Left hindlimb (tissue), 1 donor: ENCODE measurements at places on chromosomes 1 and 21.

- no peak for DNase-seq
These were observed 10.7 kb upstream of the BSDC1 start for GRCh38 chr1:32404946-32405345.

GRCh38 chr1:171226747-171227370 lies 21.4 kb upstream of the FMO1 start:
- DNase-seq = peak; percentile 55

DNA sequence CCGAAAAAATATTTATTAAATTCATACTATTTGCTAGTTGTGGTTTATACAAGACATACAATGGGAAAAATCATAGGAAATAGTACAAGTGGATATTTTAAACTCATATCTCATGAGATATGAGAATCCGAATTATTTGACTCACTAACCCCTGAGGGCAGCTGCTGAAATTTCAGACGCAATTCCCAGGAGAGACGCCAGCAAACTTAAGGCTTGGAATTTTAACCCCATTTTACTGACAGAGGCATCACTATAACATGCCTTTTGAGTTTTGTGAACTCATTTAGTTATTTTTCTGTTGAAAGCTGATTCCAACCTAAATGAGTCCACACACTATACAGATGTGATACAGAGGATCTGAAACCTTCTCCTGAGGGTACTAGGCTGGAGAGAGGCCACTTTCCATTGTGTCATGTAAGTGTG lies 5.9 kb upstream of the MROH9 start:
- DNase-seq = no peak

GRCh38 chr1:69827732-69828131 lies 260.0 kb downstream of the LRRC7 start:
- DNase-seq = no peak

DNA sequence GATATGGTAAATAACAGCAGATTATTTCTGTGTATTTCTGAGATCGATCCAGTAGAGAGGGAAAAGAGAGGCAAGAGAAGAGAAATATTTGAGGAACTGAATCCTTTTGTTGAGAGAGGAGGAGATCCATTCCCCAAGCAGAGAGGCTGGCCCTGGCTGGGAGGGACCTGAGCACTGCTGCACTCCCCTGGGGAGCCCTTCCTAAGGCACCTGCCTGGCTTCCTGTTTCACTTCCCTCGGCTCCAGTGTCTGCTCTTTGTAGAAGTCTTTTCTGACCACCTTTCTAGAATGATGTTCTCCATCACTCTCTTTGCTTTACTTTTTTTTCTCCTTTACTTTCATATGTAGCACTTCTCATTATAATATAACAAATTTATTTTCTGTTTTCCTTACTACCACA lies 42.3 kb upstream of the SLC6A9 start:
- no peak for DNase-seq

- DNase-seq = no peak
These were observed 145.3 kb downstream of the DYRK1A start for GRCh38 chr21:37511848-37512247.

DNA sequence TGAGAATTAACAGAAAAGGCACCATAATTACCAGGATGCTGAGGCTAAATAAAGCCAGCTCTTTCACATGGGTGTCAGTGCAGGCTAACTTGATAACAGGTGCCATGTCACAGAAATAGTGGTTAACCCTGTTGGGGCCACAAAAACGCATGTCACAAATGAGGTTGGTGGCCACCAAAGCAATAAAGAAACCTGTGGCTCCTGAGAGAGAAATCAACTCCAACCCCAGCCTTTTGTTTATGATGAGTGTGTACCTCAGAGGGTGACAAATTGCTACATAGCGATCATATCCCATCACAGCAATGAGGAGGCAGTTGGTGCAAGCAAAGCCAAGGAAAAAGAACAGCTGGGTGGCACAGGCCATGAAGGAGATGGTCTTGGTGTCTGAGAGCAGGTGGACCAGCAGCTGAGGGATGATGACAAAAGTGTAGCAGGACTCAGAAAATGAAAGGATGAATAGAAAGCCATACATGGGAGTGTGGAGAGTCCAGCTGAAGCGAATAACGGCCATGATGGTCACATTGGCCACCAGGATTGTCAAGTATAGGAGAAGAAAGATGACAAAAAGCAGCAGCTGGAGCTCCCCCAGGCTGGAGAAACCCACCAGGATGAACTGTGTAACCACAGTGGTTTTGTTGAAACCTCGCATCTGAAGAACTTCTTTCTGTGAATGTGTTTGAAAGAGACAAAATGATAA lies at the start of gene OR10T2:
OR10T2 (minus strand) TSS at position 649 of the 697 bp plus-strand sequence; CDS start at position 649, 0 bp downstream.
- DNase-seq = no peak

- DNase-seq = no peak
These were observed 88.8 kb downstream of the MAST2 start for GRCh38 chr1:45892068-45892785.

GRCh38 chr1:208595745-208596144 lies 351.6 kb upstream of the PLXNA2 start:
- no peak for DNase-seq

- no peak for DNase-seq
These were observed 32.6 kb downstream of the PDPN start for GRCh38 chr1:13616234-13616633.

GRCh38 chr1:30255111-30255724 lies 468.2 kb downstream of the MATN1 start:
- DNase-seq = no peak

GRCh38 chr1:177442584-177442983 lies 271.8 kb downstream of the BRINP2 start:
- DNase-seq = no peak

GRCh38 chr1:192358402-192358801 lies 41.6 kb downstream of the RGS21 start:
- DNase-seq = no peak

- no peak for DNase-seq
These were observed 2.8 kb downstream of the HES2 start for GRCh38 chr1:6416906-6417305.

GRCh38 chr1:237779356-237779755 lies 111.4 kb downstream of the ZP4 start:
- no peak for DNase-seq

DNA sequence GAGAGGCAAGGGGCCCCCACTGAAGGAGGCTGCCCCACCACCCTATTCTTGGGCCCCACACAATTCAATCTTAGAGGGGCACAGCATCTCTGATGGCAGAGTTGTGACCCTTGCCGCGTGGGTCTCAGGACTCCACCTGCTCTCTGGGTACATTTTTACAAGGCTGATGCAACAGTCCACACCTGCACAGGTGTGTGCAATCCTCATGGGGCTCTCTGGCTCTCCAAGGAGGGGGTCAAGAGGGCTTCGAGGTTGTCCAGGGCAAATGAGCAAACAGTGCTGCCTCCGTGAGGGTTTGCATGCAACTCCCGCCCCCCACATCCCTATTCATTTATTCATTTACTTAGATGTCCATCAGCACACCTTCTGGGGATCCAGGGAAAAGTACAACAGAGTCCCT lies 81.6 kb upstream of the IFFO2 start:
- DNase-seq = no peak

- DNase-seq = no peak
These were observed 204.1 kb downstream of the FMN2 start for GRCh38 chr1:240295811-240296210.

DNA sequence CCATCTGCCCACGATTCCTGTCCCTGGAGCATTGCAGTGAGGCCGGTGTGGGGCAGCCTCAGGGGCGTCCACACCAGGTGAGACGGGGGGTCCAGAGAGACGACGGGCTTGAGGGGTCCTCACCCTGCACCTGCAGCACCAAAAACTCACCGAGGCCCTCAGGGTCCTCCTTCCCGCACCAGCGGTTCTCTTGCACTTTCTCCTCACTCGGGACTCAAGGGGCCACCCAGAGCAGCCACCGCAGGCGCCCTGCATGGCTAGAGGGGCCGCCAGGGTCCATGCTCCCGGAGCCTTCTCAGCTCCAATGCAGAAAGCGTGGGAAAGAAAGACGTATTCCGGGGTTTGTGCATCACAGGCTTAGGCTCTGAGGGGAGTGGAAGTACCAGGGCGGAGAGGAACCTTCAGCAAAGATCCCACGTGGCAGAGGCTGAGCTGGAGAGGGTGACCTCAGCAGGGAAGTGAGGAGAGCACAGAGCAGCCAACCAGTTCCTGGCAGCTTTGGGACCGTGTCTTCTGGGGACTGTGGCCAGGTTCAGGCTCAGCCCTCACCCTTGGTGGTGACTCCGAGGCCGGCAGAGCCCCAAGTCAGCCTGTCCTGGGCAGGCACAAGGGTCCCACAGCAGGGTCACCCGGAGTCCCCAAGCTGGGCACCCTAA lies 19.5 kb upstream of the COL6A2 start:
- no peak for DNase-seq

DNA sequence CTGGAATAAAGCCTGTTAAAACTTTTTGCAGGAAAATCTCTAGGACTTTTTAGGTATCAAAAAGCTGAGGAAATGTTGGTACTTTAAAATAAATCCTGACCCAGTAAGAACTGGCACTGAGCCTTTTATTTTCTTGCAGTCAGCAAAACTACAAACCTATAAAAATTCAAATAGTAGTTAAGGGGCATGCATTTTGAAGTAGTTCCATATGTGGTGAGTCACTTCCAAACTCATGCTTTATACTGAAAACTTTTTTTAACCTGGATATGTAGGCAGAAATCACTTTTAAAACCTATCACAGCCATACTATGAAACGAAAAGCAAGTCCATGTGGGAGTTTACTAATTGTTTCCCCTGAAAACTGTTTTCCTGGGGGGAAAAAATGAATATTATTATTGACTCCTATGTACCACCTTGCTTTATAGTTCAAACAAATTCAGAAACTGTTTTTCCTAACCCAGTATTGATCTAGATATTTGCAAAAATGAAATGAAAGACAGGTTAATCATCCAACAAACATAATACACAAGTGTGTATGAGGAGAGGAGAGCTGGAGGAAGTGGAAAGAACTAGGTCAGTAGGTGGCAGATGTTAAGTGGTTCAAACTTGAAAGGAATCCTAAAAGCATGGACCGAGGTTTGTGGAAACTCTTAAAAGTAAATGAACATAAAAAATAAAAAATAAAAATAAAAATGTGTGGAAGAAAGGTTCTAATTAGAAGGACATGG lies 30.5 kb downstream of the NRIP1 start:
- no peak for DNase-seq

GRCh38 chr1:175564723-175565122 lies 178.7 kb downstream of the TNR start:
- DNase-seq = no peak

DNA sequence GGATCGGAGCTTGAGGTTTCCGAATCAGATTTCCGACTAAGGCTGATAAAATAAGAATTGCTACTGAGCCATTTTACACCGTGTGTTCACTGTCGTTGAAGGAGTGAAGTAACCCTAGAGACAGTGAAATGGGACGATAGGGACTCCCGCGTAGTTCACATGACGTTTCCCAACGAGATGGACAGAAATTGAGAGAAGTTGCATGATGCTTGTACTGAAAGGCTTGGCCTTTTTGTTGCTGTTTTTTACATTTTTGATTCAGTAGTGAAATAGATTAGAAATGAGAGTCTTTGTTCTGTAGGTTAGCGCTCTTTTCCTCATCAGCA lies 1.2 kb downstream of the KHDRBS1 start:
- DNase-seq = no peak

DNA sequence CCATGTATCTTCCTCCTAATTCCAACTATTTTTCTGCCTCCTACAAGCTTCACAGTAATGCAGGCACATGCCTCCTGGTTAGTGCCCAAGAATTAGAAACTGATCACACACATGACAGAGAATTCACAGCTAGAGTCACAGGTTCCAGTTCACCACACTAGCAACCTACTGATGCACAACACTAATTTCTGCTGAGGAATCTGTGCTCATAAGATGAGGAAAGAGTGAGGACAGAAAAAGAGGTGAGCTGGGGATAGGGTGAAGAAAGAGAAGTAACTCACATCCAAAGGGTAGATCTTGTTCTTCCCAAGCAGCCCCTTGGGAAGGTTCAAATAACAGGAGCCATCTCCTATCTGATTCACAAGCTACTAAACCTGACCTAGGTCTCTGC lies 61.3 kb downstream of the PUM1 start:
- no peak for DNase-seq

- DNase-seq = no peak
These were observed 66.8 kb downstream of the EPB41 start for GRCh38 chr1:28981210-28981609.

GRCh38 chr21:28590676-28591075 lies 402.0 kb downstream of the LTN1 start:
- no peak for DNase-seq

GRCh38 chr21:33885172-33885514 lies 30.5 kb downstream of the ATP5PO start:
- no peak for DNase-seq
